ENCODE measurements at places on chromosomes 4 and X.

GRCh38 chr4:4861390-4862018 is 2.0 kb downstream of the MSX1 start:
- DNase-seq = no peak

DNA sequence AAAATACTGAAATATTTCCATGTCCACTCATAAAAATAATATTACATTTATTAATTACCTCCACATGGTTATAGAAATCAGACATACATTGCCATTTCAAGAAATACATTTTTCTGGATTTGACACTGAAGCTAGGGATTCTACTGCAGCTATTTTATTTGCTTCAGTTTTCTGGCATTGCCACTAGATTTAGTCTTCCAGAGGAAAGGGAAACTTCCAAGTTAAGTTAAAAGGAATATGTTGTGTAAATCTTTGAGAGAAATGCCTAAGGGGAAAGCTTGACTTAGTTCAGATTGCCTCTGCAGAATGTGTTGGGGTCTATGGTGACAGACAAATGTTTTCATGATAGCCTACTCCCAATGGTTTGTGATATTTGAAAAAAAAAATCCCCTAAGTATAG is 1631.3 kb downstream of the PCDH18 start:
- no peak for DNase-seq

- no peak for DNase-seq
Observed at GRCh38 chrX:48854898-48855297, 19.5 kb upstream of the PCSK1N start.

- DNase-seq = no peak
Observed at GRCh38 chr4:163380703-163381102, 37.0 kb downstream of the NPY5R start.

DNA sequence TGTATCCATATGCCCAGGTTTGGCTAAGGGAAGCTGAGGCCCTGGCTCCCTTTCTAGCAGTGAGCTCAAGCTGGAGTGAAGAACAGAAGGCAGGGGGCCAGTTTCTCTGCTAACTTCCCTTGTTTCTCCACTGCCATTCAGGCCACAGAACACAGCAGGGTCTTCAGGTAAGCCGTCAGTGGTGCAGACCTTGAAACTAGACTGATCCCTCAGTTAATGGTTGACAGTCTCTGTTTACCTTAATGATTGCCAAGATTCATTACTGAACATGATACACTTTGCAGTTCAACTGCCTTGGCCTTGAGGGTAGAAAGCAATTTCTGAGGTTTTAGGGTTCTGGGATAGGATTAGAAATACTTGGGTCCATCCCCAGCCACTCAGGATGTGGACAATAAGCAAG is 8.9 kb upstream of the GJB1 start:
- no peak for DNase-seq

DNA sequence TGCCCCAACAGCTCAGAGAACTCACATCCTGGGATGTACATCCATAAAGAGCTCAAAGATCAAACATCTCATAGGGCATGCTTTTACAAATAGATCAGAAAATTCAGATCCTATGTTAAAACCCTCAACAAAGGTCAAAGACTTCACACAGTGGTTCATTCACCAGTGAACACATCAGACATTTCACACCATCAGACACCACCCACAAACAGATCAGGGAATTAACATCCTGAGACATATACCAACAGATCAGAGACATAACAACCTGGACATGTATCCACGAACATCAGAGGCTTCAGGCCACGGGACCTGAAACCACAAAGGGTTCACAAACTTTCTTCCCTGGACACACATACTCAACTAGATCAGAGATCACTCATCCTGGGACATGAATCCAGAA is 23.4 kb downstream of the SUV39H1 start:
- no peak for DNase-seq

GRCh38 chr4:165905405-165906027 is 32.5 kb downstream of the TLL1 start:
- peak; percentile 12 for DNase-seq

GRCh38 chr4:26367811-26368210 is 47.0 kb downstream of the RBPJ start:
- DNase-seq = no peak

DNA sequence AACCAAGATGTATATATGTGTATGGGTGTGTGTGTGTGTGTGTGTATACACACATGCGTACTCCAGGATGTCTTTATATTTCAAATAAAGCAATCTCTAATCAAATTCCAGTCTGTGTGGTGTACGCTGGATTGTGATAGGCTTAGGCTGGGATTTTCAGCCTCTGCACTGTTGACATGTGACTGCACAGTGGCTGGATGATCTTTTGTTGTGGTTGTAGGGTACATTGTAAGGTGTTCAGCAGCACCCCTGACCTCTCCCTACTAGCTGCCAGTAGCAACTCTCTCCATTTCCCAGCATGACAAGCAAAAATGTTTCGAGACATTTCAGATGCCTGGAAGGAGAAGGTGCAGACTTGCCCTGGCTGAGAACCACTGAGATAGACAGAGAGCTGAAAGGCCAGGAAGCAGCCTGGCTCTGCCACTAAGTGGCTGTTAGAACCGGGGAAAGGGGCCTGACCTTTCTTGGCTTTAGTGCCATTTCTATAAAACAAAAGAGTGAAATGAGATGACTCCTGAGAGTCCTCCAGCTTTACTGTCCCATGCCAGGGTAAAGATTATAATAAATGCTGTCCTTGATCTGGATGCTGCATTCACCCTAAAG is 10.5 kb downstream of the PGM2 start:
- DNase-seq = no peak

GRCh38 chr4:96315815-96316214 is 475.9 kb downstream of the PDHA2 start:
- no peak for DNase-seq

DNA sequence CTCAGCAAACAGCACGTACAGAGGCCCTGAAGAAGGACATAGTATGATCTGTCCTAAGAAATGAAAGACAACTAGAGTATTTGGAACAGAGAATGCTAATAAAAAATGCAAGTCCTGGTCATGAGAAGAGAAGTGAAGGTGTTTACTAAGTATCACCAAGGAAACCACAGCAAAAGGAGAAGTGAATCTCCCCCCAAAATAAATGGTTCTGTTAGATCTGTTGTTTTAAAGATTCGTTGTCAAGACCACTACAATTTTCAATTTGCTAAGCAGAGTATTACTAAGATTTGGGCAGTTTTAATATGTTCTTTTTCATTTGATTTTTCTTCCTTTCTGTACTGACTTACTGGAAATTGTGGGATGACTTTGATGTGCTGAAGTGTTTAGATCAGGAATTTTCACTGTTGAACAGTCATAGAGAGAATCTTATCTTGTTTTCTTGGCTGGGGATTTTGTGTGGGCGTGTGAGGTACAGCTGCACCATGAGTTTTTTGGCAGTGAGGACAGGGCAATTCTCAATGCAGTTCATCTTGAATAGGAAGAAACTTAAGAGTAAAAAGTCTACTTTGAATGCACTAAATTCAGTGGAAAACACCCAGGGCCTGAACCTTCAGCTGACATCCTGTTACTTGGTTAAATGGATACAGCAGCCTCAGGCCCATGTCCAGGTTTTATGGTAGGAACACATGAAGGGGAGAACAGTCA is 132.2 kb downstream of the STIM2 start:
- no peak for DNase-seq

DNA sequence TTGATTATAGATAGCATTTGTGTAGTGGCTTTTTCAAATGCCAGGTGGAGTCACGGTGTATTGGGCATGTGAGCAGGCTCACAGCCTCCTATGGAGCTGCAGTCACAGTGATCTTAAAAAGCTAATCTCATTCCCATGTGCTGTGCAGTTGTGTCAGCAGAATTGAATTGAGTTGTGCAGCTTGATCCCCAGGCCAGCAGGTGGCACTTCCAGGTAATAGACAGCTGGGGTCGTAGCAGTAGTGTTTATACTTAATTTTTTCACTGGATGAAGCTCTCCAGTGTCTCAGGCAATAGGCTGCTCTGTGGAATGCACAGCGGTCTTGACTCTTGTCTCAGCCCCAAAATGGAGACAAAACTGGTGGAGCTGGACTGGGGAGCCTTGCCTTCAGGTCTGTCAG is 1028.1 kb downstream of the SH3BGRL start:
- no peak for DNase-seq

DNA sequence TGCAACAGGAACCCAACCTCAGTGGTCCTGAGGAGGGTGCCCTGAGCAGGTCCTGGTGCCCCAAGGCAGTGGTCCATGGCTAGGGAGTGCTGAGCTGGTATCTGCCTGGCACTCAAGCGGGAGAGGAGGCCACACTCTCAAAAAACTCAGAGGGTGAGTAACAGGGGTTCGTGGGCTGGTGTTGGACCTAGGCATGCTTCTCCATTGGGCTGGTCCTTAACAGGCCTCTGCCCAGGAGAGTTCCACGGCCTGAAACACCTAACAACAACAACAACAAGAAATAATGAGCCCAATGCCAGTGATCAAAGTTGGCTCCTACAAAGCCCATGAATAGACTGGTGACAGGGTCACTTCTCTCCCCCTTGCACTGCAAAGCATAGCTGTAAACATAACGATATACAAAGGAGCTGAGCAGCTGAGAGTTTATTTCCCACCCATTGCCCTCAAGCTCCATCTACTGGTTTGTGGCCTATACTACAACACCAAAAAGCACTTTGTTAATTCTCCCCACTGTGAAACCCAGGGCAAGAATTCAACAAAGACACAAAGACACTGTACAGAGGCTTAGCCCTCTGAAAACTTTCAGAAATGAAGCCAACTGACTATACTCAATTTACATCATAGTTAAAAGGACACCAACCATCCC is 736.1 kb upstream of the ADGRL3 start:
- peak; percentile 13 for DNase-seq

DNA sequence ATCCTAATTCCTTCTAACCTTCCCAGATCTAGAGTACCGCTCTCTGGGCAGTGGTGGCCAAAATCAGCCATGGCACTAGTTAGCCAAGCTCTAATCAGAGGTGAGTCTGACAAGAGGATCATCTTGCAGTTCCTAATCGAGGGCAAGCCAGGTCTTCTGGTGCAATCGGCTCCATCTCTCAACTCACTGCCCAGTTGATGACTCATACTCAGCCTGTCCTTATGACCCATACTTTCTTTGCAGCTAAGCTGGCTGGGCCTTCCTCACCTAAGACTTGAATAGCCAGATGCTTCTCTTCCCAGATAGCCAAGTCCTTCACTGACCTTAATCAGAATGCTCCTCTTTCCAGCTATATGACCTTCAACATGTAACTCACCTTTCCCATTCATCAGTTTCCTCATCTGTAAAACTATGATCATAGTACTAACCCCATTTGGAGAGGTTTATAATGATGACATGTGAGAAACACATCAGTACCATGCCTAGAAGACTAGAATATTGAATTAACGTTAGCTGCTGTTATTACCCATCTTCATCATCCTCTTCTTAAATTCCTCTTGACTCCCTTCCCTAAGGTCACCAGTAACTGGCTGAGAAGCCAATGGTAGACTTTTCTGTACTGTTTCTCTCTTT is 57.1 kb downstream of the RELL1 start:
- no peak for DNase-seq

GRCh38 chr4:115484479-115484878 is 371.1 kb upstream of the NDST4 start:
- DNase-seq = no peak

DNA sequence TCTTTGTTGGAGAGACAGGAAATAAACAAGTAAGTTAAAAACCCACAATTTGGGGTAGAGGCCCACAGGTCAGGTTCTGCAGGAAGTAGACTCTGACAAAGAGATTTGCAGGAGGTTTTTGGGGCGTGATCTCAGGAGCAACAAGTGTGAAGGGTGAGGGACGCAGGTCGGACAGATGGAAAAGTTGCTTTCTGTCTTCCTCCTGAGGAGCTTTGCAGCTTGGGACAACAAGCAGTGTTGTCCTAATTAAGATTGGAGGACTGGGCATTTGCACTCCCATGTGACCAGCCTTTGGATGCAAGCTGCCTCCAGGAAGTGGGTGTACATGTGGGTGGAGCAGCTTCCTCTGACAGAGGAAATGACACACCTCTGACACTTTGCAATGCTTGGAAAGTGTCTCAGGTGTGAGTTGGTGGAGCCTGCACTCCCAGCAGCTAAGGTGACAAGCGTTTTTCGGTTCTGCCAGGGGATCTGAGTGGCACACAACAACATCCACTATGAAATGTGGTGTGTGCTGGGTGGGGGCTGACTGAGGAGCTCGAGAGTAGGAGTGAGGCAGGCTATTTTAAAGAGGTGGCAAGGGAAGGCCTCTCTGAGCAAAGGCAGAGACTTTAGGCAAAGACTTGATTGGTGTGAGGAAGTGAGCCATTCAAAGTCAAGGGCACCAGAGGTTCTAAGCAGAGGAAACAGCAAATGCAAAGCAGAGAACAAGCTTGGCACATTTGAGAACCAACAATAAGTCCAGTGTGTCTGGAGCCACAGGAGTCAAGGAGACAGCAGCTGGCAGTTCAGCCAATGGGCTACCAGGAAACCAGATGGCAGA is 339.8 kb upstream of the GATB start:
- peak; percentile 64 for DNase-seq

GRCh38 chrX:72169008-72169728 is 12.4 kb upstream of the PIN4 start:
- DNase-seq = no peak

- DNase-seq = no peak
Observed at GRCh38 chrX:100850317-100850716, 23.8 kb downstream of the NOX1 start.

DNA sequence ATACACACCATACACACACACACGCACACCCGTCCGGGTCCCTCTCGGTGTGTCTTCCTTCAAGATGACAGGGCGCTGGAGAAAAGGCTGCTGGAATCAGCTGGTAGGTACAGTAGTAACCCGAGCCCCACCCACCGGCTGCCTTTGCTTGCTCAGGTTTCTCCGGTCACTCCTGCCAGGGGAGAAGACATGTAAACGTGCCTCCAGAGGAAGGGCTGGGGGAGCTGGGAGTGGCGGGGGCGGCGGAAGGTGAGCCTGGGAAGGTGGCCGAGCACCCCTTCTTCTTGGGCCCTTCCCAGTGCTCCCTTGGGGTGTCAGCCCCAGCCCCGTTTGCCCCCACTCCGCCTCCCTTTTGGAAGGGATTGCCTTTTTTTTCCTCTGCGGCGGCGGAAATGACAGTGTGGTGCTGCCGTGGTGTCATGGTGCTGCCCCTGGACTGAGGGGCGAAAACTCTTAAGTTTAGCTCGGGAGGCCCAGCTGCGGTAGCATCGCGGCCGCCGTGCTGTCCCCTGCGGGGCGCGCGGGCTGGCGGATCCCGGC is at the start of gene MID2:
TSS of gene MID2 (plus strand) at position 169 of the 540 bp plus-strand sequence. CDS start 561 bp downstream, outside the sequence.
- no peak for DNase-seq

DNA sequence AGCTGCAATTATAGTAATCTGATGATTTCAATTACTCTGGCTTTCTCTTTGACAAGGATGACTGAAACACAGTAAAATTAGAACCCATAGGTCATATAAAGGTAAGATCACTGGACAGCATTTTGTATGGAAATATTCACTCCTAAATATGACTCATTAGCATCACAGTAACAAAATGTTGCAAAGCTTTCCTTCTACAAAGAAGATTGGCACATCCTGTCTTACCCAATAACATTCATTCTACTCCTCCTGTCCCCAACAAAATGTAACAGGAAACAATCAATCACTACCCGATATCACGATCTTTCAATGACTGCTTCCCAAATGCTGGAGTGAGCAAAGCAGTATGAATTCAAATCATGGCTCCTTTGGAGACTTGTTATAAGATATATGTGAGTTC is 95.3 kb downstream of the FANCB start:
- DNase-seq = peak; percentile 33
